ENCODE measurements at places on chromosomes 12 and 14.

DNA sequence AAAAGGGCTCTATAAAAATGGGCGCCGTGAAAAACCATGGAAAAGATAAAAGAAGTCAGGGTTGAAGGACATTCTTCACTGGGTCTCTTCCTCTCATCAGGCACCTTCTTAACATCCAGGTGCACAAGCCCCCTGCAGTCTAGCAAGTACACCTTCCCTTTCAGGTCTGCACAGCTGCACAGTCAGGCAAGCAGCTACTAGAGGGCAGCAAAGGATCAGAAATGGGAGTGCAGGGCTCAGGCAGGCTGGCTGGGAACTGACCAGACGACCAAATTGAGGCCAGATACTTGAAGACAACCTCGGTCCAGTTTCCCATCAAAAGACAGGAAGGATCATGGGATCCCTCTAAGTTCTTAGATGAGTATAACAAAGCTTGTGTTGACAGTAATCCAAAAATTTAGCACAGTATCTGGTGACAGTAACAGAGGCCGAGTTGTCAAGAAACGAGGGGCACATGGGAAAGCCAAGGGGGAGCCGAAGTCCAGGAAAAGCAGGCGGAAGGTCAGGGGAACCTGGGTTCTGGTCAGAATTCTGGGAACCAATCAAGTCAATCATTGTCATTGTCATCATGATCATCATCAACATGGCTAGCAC lies 10.1 kb upstream of the GRIP1 start:
- peak; percentile 71 for DNase-seq

DNA sequence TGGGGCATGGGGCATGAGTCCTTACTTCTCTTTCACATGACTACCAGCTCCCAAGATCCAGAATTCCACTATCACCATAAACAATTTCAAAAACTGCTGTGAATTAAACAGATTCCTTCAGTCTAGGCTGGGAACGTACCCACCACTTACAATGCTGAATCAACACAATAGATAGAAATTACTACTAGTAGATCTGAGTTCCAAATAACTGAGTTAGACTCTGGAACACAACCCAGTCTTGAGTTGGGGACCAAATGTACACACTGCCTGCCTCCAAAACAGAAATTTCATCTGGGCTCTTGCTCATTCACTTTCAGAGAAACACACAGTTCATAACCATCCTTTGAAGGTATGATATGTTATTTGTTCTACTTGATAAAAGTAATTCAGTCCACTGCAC lies 8.9 kb downstream of the CORO1C start:
- DNase-seq: no peak

GRCh38 chr12:4006743-4007142 lies 133.5 kb upstream of the PARP11 start:
- no peak for DNase-seq

DNA sequence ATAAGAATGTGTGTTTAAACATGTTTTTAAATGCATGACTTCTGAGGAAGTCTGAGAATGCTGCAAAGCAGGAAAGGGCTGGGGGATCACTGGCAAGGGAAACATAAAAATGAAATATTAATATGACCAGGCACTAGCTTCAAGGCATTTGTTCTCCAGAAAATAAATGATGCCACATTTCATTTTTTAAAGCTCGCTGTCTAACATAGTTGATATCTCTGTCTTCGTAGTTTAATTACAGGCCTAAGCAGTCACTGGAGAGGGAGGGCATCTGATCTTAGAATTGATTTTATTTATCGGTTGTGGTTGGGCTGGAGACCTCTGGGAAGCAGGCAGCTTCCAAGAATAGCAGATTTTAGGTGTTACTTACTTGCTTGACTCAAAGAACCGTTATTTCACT lies 87.5 kb downstream of the TBC1D30 start:
- DNase-seq: no peak

GRCh38 chr12:48279101-48279500 lies 71.6 kb downstream of the ZNF641 start:
- no peak for DNase-seq

- no peak for DNase-seq
Measured at GRCh38 chr14:84520711-84521338, 1009.1 kb upstream of the FLRT2 start.

GRCh38 chr14:23544511-23545447 lies 6.8 kb downstream of the ZFHX2 start:
- peak; percentile 98 for DNase-seq

DNA sequence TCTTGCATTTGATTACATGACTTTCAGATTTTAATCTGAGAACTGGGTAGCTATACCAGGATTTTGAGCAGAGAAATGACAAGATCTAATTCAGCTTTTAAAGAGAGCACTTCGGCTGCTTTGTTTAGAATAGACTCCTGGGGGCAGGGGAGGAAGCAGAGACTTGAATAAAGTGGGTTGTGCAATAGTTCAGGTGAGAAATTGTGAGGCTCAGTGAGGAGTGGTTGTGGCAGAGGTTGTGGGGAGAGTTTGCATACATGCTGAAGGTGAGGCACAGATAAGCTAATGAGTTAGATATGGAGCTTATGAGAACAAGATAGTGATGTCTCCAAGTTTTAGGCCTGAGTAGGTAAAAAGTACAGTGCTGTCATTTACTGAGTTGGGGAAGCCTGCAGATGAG lies 281.4 kb downstream of the FLRT2 start:
- DNase-seq: no peak

DNA sequence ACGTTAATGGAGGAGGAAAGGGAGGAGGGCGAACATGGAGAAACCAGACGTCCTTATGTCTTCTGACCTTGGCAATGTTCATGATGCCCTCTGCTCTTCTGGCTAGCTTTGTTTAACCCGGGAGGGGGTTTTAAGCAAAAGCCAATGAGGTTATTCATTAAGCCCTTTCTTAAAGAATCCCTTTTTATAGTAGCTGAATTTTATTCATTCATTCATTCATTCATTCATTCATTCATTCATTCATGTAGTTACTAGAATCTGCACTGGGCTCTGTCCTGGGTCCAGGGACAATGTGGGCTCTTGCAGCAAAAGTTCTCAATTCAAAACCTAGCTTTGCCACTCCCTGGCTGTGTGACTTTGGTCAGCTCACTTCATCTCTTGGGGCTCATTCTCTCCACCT lies 14.0 kb downstream of the LHX5 start:
- no peak for DNase-seq

GRCh38 chr14:49586673-49587460 lies 687 bp upstream of the RPS29 start:
- DNase-seq: peak; percentile 53

- DNase-seq: no peak
Measured at GRCh38 chr12:56098592-56098991, 5.8 kb upstream of the PA2G4 start.

DNA sequence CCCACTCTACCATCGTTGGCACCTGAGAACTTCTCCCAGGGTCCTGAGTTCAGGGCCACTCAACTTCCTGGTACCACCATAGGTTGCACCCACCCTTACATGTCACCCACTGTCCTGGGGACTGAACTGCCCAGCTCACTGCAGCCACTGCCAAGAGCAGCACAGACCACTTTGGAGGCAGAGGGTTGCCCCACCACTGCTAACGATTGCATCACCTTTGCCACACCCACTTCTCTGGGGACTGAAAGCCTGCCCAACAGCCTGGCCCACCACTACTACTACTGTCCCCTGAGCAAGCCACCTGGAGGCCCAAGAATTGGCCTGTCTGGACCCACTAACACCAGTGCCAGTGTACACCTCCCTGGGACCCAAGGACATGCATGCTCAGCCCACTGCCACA lies 27.6 kb downstream of the CACNA2D4 start:
- DNase-seq: no peak

GRCh38 chr14:33611405-33612196 lies 339.3 kb downstream of the EGLN3 start:
- no peak for DNase-seq

GRCh38 chr12:118358612-118359540 lies 13.8 kb downstream of the TAOK3 start:
- DNase-seq: no peak

- no peak for DNase-seq
Measured at GRCh38 chr12:11896417-11896929, 174.3 kb upstream of the BCL2L14 start.

DNA sequence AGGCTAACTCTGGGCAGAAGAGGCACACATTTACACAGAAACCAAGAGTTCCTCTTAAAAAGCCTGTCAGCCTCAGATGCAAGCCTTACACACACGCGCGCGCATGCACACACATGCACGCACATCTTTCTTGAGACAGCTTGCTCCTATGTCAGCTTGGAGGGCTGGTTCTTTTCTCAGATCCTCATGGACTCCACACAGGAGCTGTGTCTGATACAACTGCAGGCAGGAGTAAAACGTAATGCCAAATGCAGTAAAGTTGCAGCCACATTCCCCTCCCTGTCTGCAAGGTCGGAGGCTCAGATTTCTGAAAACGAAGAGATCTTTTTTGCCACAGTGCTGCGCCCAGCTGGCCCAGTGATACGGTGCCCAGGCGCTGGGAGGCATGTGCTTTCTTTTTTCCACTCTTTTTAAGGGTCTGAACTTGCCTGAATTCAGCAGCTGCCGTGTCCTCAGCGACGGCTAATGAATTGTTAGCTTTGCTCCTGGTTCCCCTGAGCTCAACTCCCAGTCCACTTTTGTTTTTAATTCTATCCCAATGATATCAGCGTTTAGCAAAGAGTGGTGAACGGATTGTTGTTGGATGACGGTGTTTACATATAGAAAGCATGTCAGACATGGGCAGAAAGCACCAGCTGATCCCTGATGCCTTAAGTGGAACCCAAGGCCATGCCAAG lies 72.9 kb upstream of the FOXN3 start:
- DNase-seq: no peak

GRCh38 chr14:99348816-99349614 lies 77.0 kb upstream of the BCL11B start:
- no peak for DNase-seq

DNA sequence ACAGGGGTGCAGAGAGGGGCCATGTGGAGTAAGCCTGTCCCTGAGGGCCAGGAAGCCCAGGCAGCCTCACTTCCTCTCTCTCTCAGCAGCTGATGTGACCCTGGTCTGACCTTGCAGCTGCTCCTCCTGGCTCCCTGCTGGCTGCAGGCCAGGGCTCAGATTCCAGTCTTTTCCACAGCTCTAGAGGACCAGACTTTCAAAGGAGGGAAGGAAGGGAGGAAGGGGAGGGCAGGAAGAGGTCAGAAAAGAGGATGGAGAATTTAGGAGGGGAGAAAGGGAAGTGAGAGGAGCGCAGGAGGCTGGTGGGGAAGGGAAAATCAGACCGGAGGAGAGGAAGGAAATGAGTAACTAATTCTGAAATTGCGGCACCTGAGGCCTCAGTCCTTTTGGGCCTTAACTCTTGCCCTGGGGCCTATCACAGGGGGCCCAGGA lies 40.9 kb upstream of the VASH1 start:
- no peak for DNase-seq

- DNase-seq: no peak
Measured at GRCh38 chr12:7242176-7243101, 53.0 kb downstream of the PEX5 start.

GRCh38 chr14:104441275-104442106 lies 138.1 kb upstream of the C14orf180 start:
- no peak for DNase-seq

- no peak for DNase-seq
Measured at GRCh38 chr12:106113042-106113441, 25.7 kb downstream of the NUAK1 start.

DNA sequence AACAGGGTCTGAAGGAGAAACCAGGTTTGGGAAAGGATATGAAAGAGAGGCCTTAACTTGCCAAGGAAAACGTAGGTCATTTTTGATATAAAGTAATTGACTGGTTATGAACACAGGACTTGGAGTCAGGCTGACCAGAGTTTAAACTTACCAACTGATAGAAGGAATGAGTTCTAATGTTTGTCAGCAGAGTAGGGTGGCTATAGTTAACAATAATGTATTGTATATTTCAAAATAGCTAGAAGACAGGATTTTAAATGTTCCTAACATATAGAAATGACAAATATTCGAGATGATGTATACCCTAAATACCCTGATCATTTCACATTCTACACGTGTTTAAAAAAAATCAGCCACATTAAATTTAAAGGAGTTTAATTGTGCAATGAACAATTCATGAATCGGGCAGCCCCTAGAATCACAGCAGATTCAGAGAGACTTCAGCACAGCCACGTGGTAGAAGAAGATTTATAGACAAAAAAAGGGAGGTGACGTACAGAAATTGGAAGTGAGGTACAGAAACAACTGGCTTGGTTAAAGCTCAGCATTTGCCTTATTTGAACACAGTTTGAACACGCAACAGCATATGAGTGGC lies 52.5 kb upstream of the PLEKHG7 start:
- DNase-seq: no peak

DNA sequence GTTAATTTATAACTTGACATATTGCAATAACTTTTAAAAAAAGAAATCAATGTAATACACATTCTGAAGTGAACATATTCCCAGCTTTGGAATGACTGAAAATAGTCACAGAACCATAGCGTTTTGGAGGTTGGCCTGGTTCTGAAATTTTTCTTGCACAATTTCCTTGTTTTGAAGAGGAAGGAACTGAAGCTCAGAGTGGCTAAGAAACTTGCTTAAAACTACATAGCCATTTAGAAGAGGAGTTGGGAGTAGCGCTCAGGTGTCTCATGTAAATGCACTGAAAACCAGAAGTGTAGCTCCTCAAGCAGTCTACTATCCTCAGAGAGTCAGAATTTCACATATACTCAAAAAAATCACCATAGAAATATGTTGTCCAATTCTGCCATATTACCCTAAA lies 41.2 kb downstream of the SLC38A1 start:
- no peak for DNase-seq

GRCh38 chr14:31578792-31579501 lies 17.7 kb downstream of the NUBPL start:
- DNase-seq: no peak

DNA sequence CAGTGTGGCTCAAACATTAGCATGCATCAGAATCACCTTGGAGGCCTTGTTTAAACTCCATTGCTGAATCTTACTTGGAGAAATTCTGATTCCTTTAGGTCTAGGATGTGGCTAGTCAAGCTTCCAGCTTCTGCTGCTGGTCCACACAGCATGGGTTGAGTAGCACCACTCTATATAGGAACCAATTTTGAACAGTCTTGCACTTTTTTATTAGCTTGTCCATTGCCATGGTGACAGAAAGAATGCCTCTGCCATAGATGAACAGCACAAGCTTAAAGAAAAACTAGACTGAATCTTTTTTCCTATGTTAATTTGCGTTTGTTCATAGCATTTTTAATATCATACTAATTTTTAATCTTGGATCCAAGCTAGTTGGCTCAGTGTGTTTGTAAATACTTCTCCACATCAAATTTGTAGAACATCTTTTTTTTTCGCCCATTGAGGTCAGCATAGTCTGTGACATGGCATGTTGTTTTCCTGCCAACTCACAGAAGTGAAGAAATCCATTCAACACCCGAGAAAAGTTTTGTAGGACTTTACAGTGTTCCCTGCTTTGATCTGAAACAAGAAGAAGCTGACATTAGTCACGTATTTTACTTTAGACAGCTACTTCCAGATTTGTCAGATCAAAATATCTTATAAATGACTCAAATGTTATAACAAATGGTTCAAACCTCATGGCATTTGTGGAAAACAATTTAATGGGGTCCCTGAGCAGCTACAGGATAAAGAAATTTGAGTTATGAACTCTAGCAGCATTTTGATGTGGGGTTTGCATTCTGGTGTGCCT lies 438.8 kb downstream of the EGLN3 start:
- no peak for DNase-seq

GRCh38 chr12:116982791-116983411 lies 72.2 kb downstream of the FBXW8 start:
- no peak for DNase-seq

- no peak for DNase-seq
Measured at GRCh38 chr12:105590571-105590970, 260.1 kb downstream of the C12orf75 start.

Data from NCI-H2081 (cell line).